ENCODE measurements at places on chromosomes 2 and 18.

GRCh38 chr2:75675908-75676307, 29.3 kb downstream of the MRPL19 start:
- DNase-seq = no peak

DNA sequence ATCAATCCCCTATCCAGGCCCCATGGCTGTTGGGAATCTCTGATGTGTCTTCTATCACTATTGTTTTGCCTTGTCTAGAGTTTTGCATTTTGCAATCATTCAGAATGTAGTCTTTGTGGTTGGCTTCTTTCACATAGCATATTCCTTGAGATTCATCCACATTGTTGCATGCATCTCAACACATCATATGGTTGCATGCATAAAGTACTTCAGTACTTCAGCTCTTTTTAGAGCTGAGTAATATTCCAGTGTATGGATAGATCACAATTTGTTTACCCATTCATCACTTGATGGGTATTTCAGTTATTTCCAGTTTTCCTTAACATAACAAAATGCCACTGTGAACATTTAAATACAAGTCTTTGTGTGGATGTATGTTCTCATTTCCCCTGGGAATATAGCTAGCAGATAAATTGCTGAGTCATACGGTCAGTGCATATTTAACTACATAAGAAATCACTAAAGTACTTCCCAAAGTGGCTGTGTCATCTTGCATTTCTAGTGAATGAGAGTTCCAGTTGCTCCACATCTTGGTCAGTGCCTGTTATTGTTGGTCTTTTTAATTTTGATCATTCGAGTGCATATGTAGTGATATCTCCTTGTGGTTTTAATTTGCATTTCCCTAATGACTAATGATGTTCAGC, 138.8 kb downstream of the BCL11A start:
- no peak for DNase-seq

DNA sequence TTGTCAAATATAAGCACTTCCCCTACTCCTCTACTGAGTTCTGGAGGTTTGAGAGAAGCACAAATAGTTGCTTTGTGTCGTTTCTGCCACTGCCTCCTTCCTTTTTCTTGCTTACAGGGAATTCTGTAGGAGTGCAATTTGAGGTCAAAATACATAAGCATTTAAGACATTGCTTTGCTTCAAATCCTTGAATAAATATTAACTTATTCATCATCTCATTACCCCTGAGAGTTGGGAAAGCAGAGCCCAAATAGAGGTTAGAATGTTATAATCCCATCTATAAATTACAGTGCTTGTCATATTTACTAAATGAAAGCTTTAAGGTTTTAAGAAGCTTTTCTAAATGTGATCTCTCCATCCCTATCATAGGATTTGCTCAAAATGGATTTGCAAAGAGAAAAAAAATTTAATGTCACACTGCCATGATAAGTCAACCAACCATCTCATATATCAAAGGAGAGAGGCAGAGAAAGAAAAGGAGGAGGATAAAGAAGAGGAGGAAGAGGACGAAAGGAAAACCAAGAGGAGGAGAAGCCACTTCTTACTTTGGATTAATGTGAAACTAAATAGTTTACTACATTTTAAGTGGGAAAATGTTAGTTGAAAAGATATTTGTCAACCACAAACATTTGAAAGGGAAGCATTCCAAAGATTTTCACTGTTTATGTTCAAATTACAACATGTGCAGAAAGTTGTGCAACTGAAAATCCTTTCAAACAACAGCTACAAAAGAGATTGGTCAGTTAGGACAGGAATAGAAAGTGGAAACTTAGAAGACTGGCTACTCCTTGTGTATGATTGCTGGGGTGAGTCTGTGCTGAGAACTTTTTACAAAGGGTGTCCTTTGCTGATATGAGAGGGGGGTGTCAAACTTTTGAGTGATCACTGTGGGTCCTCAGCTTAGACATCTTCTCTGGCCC, 277.3 kb upstream of the FN1 start:
- DNase-seq = no peak

GRCh38 chr2:177147093-177147694, 65.4 kb upstream of the HNRNPA3 start:
- no peak for DNase-seq

GRCh38 chr18:63236921-63237846, 82.4 kb downstream of the BCL2 start:
- DNase-seq = no peak

DNA sequence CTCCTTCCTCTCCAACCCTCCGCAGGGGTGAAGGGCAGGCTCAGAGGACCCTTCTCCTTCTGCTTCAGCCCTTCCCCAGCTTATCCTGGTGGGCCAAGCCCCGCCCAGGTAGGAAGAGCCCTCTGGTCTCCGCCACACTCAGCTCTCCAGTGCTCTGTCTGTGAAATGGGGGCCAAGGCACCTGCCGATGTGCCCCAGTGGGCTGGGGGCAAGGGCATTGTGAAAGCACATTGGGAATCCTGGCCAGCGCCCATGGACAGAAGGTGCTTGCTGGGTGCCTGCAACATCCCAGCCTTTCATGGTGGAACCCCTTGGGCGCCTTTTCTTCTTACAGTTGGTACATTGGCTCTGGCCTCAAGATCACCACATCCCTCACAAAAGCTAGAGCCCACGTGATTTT, 150.8 kb downstream of the INHBB start:
- DNase-seq = no peak

DNA sequence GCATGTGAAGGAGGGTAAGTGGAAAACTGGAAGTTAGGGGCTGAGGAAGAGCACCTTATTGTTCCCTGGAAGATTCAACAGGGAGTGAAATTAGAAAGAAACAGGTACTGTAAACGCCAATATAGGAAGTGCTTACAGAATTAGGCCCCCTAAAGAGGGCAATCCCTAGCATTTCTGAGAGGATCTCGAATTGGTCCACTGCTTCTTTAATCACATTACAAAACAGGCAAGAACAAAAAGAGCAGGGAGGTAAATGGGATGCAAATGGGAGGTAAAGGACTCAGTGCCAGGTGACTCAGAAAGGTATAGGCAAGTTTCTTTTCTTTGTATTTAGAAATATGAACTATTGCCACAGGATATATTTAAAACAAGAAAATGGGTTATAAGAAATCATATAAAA, 116.4 kb upstream of the FANCL start:
- no peak for DNase-seq

GRCh38 chr2:219378163-219378851, 9.4 kb downstream of the DNPEP start:
- DNase-seq = no peak

DNA sequence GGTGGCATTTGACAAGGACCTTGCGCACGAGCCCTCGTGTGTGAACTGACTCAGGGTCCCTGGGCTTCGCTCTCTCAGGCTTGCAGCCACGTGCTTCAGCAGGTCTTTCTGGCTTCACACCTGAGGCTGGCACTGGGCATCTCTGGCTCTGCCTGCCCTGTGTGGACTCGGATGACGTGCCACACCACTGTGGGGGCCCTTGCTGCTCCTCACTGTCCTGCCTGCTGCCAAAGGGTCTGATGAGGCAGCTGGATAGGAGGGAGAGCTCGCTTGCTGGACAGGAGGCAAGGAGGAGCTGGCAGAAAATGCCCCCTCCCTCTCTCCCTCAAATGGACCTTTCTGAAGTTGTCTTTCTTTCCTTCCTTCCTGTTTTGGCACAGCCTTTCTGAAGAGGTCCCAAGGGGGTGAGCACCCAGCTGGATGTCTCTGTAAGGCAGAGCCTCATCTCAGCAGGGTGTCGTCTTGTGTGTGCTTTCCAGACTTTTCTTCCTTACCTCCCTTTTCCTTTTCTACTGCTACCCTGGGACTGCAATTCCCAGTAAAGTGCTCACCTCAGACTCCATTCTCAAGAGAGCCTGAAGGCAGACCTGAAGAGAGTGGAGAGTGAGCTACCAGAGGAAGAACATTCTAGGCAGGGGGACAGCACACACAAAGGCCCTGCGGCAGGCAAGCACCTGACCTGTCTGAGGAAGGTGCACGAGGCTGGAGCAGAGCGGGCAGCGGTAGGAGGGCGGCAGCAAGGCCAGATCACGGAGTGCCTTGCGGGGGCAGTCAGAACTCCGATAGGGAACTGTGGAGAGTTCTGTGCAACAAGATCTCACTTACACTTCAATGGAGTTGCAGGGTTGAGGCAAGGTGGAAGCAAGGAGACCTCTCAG, 5.3 kb downstream of the PER2 start:
- no peak for DNase-seq
